ENCODE measurements at places on chromosomes 4 and X.

DNA sequence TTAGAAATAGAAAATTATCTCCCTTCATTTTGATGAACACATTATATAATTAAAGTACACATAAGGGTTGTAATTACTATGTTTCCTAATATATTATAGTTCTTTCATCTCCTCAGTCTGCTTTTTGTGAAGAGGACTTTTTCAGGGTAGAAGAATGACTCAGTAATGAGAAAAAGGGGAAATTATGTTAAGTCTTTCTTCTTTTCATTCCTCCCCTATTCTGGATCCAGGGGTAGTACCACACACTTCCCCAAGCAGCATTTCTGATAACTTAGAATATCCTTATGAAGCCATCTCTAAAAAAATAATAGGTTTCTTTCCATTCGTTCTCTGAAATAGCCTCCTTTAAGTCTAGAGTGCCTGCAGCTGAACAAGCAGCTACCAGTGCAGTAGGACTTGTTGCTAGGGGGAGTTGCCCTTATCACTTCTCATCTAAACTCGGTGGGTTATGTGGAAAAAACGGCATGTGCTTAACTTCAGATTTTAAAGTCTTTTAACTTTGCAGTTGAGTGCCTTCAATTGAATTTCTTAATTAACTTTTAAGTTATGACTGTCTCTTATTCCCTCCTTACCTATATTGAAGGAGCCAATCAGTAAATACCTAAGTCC is 184.8 kb downstream of the ARHGAP24 start:
- DNase-seq: no peak

GRCh38 chr4:188879598-188879997 is 740.4 kb downstream of the TRIML1 start:
- no peak for DNase-seq

DNA sequence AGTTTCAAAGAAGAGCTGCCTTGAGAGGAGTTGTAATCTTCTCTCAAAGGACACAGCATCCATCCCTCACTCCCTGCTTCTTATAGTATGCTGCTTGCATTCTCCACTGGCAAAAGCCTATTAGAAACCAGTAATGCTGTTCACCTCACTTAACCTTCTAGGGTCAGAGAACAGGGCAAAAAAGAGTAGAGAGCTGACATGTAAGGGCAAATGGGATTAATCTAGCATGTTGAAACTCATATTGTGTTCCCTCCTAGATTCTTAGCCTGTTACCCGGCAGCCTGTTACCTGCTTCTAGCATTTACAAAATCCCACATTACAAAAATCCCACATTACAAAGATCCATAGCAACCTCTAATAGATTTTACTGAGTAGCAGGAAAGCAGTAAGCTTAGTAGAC is 244.7 kb downstream of the SLC7A11 start:
- no peak for DNase-seq

- DNase-seq: no peak
These were observed 363.9 kb downstream of the GASK1B start for GRCh38 chr4:157808796-157809383.

GRCh38 chrX:71181558-71181909 is 36.9 kb downstream of the NLGN3 start:
- DNase-seq: no peak

DNA sequence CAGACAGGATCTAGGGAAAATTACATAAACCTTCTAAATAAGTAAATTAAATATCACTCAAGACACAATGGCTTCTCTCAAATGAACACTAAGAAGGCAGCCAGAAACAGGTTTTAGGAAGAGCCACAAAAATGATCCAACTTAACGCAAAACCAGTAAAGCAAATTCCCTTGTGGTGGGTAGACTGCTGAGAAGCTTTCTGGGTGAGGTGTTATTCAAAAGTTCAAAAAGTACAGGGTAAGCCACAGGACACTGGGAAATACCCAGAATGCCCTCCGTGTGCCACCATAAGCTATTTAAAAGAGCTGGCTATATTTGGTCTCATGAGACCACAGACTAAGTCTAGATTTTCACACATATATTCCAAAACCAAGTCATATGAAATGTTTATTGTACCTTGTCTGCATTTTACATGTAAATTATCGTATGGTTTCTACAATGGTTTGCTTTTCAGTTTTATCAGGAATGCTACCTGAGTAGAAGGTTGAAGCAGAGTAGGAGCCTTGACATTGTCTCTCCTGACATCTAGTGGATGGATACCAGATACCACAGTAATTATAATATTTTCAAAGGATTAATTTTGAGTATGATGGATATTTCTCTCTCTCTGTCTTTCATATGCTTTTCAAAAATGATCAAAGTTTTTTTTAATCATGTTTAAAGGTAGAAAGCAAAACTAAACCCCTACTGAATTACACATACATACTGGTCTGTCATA is 109.3 kb upstream of the KLHL13 start:
- DNase-seq: no peak

DNA sequence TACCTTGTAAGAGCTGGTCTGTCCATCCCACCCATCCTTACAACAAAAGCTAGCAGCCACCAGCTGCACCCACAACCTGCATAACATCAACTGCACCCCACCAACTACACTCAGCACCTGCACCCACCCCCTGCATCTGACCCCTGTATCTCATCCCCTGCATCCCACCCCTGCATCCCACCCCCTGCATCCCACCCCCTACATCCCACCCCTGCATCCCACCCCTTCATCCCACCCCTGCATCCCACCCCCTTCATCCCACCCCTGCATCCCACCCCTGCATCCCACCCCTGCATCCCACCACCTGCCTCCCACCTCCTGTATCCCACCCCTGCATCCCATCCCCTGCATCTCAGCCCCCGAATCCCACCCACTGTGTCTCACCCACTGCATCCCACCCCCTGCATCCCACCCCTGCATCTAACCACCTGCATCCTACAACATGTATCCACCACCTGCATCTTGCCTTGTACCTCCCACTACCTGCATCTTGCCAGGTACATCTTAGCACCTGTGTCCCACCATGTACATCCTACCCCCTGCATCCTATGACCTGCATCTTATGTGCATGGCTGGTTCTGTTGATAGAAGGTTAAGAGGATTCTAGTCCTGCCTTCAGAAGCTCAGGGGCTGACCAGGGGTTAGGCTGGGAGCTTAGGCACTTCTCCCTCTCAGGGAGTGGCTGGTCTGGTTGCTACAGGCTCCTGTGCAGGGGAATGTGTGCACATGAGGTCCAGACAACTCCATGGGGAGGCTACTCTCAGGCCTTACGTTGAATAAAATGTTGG is 9.4 kb downstream of the TMEM271 start:
- DNase-seq: no peak

DNA sequence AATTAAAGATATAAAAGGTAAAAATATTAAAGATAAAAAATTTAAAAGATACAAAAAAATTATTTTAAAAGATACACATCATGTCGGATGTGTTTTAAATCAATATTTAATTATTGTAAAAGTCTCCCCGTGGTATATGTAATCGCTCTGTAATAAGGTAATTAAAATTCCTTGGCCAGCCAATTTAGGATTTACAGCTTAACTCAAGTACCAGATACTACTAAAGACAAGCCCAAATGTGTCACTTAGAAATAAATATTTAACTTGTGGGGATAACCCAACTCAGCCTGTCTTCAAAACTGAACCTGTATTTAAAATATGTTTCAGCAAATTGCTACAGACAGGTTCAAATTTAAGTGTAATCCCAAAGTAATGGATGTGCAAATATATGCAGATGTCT is 56.0 kb downstream of the GPR82 start:
- no peak for DNase-seq

DNA sequence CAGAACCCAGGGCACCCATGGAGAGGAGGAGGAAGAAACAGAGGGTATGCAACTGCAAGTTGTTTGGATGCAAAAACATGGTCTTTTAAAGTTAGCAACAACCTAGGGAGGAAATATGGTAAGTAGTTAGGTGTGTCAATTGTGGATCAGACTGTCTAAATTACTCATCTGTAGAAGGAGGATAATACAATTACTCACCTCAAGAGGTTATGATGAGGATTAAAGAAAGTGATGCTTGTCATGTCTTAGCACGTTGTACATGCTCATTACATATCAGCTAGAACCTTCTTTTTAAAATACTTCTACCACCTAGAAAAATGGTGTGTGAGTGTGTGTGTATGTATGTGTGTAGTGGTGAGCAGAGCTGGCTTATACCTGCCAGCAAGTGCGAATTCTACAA is 2.3 kb upstream of the C1QTNF7 start:
- DNase-seq: no peak

- no peak for DNase-seq
These were observed 71.2 kb downstream of the WDFY3 start for GRCh38 chr4:84895283-84895682.

DNA sequence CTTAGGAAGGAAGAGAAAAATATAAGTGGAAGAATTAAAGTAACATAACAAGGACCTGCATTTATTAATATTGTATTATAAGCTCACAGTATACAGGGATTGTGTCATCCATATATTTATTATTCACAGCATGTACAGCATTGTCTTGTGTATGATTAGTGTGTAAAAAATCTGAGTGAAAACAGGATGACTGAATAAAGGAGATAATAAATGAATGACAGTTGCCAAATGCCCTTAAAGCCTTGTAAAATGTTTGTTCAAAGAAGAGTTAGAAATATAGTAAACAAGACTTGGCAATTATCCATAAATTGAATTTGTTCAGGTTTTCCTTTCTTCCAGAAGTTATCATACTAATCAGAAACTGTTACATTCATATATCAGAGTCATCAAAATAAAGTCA is 172.7 kb downstream of the BTC start:
- DNase-seq: peak; percentile 2

- DNase-seq: no peak
These were observed 143.1 kb downstream of the BTC start for GRCh38 chr4:74651198-74651597.

DNA sequence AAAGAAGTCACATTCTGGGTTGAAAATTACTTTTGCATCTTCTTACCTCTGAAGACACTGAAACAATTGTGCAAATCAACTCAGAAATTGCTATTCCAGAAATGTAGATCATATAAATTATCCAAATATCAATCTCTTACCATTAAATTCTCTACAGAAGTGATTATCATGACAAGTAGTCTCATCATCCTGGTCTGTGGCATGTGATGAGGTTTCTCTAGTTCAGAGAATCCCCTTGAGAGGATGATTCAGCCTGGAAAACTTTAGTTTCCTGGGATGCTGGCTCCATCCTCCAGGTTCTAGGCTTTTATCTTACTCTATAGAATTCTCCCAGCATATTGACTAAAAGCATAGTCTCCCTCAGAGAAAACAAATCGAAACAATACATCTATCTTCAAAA is 76.2 kb upstream of the S100G start:
- no peak for DNase-seq

DNA sequence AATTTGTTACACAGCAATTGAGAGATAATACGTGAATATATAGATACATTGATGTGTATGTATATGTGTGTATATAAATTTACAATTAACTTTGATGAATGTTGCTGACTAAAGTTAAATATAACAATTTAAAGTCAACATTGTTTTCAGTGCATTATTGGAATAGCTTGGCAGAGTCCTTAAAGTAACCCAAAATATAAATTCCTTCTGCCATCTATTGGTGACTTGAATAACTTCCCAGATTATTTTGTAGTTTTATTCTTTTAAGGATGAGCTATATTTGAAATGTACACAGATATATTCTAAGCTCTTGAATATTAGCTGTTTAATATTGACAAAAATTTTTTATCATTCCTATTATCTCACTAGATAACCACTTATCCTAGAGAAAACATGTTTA is 298.2 kb upstream of the FSTL5 start:
- peak; percentile 19 for DNase-seq

DNA sequence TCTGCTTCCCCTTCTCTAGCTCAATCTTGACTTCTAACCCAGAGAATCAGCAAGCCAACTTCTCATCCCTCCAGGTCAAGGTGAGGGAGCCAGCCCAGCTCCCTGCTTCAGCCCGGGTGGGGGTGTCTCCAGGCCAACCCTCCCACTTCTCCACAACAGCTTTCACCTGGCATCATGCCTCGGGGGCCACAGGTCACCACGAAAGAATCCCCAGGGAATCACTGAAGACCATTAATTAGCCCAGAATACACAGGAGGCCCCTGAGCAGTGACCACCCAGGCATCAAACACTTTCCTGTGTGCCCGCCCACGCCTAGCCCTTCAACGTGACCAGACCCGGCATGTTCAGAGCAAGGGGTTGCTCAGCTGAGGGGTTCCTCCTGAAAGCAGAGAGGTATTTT is 646.7 kb downstream of the BCOR start:
- DNase-seq: no peak

- no peak for DNase-seq
These were observed 3.6 kb downstream of the STARD8 start for GRCh38 chrX:68651110-68651509.

DNA sequence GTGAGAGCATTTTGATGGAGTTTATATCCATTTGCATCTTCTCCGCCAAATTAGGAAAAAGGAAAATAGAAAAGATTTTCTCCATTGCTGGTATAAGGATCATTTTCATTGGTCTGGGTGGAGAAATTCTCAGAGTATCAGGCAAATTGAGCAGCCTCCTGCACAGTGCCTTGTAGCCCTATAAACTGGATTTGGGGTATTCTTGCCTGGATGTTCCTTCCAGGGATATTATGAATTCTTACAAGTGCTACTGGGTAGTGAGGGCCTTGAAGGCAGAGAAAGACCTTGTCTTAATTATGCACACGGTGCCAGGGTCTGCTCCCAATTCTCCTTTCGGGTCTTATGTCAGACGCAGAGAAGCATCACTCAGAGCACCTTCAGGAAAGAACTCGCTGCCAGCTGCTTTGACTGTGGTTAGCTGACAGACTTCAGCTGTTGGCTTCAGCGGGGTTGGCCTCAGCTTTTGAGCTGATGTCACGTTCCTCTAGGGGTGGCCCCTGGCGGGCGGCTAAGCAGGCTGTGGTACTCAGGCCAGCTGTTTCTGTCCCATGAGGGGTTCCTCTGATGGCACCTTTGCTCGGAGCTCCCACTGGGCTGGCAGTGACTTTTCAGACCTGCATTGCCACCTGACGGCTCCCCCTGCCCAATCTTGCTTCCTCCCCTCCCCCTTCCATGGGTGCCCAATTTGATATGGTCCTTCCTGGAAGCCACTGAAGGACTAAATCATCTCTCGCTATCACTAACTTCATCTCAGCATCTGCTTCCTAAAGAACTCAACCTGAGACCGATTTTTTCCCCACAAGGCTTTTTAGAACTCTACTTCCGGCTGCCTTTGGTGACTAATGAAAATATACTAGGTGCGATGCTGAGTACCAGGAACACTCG is 519.5 kb downstream of the BCOR start:
- no peak for DNase-seq

DNA sequence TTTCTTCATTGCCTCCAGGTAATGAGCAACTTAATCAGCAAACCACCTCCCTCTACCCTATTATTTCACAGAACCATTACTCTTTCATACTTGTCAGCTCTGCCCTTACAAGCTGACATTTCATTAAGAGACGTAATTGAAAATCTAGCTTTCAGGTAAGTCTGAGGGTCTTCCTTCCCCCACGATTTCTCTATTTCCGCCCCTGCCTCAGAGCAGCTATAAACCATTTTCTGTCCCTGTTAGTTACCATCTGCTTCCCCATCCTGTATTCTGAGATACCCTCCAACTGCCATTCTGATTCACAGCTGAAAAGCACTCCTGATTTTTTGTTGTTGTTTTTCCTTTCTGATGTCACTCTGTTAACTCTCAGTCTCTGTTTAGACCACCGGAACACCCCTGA is 37.1 kb downstream of the SH3RF1 start:
- no peak for DNase-seq

GRCh38 chr4:20954541-20954940 is 254.3 kb downstream of the PACRGL start:
- no peak for DNase-seq

GRCh38 chr4:68176500-68176899 is 46.8 kb upstream of the TMPRSS11F start:
- no peak for DNase-seq

GRCh38 chr4:56372774-56373173 is 14.5 kb downstream of the AASDH start:
- no peak for DNase-seq

Measured in LNCaP clone FGC (cell line).